ENCODE measurements at places on chromosomes 3 and 15.
A peak's percentile ranks its signal among the peaks of the same experiment; 100 is the strongest.

- no peak for DNase-seq
These were observed 356.0 kb downstream of the ZPLD1 start for GRCh38 chr3:102790747-102791325.

- DNase-seq: no peak
These were observed 22.6 kb downstream of the PLA2G4D start for GRCh38 chr15:42071717-42072116.

DNA sequence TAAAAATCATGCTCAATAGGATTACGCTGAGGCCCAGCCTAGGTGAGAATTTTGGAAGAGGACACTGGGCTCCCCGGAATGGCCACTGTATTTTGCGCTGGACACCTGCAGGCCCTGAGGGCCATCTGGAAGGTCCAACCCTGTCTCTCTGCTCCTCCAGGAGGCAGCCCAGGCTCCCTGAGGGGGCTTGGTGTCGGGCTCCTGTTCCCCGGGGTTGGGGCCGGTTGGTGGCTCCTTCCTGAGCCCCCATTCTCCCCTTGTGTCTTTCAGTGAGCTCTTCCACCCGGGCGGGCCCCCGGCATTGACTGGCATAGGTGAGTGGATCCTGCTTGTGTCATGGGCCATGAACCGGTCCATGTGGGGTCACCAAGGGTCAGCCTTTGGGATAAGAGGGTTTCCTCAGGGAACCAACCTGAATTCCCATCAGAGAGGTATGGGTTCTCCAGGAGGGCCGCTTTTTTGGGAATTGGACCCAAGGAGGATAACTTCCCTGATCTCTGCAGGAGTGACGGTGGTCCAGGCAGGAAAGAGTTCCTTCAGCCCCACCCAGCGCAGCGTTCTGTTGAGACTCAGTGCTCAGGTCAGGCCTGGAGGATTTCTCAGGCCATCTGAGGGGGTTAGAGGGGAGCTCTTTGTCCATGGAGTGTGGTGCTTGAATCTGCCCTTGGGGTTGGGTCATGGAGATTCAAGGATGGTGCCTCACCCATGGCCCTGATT lies 187.8 kb downstream of the UBE3A start:
- DNase-seq: no peak

- peak; percentile 22 for DNase-seq
These were observed 62.5 kb upstream of the GBE1 start for GRCh38 chr3:81823882-81824395.

DNA sequence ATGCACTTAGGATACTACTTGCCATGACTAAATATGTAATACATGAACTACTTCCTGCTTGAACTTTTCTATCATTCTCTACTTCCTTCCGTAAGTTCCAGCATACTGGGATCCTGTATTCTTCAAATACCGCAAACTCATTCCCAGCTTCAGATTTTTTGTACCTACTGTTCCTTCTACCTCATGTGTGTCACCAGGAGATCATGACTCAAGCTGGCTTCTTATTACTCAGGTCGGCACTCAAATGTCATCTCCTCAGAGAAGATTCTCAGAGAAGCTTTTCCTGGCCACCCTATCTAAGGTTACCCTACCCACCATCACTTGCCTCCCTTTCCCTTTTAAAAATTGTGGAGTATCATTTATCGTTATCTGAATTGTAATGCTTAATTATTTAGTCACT lies 66.7 kb downstream of the RFX7 start:
- no peak for DNase-seq

DNA sequence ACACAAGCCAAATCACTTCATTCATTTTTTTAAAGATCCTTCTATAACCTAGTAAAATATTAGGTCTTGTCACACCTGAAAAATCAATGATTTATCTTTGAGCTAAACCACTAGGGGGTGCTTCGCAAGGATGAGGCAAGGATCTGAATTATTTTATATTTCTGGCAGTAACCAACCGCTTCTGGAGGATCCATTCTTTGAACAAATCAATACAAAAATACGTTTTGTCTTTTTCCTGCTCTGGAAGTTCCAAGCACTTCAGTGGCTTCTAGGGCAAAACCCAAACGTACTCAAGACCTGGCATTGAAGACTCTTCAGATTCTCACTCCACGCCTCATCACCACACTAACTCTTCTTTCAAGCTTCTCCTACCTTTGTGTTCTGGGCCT lies 486 bp downstream of the LSG1 start:
- no peak for DNase-seq

DNA sequence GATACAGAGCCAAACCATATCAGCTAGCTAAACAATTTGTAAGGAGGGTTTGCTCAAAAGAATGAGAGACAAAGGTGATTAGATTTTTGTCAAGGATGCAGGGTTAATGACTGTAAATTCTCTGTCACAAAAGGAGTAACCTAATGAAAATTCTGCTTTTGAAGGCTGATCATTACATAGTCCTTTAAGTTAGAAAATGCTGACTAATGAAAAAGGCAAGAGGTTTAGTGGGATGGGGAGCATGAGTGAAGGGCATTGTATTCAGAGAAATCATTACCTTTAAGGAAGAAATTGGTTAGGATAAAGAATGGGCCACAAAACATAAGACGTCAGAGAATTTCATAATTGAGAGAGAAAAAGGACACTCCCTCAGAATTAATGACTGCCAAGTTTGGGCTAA lies 97.7 kb downstream of the TP63 start:
- no peak for DNase-seq

DNA sequence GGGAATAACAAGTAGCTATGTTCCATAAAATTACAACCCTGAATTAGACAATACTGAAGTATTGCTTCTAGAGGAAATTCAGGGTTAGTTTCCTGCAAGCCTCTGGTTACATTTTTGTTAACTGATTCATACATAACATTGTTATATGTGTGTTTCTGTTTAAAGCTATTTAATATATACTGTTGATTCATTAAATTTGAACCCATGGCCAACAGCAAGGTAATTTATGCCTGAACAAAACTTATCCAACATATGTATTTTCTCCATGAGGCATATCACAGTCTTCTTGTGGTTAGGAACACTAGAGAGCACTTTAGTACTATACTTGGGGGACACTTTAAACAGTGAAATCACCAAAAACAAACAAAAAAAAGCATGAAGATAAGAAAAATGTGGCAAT lies 47.7 kb upstream of the PTX3 start:
- no peak for DNase-seq

GRCh38 chr3:117846238-117846637 lies 1136.7 kb downstream of the TUSC7 start:
- no peak for DNase-seq

DNA sequence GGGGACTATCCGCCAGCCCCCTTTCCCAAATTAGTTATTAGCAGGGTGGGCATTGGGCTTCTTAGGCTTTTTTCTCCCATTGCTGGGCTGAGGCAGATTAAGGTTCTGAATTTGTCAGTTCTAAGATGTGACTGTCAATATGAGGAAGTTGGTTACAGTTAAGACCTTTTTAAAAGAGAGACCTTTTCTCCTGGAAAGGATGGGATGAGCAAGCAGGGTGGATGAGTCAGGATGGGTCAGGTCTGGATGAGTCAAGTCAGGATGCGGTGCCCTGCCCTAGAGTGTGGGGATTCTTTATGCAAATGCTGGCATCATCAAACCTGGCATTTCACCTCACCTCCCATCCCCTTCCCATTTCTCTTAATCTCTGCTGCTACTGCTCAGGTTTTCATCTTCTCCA lies 1.9 kb downstream of the AEN start:
- no peak for DNase-seq

DNA sequence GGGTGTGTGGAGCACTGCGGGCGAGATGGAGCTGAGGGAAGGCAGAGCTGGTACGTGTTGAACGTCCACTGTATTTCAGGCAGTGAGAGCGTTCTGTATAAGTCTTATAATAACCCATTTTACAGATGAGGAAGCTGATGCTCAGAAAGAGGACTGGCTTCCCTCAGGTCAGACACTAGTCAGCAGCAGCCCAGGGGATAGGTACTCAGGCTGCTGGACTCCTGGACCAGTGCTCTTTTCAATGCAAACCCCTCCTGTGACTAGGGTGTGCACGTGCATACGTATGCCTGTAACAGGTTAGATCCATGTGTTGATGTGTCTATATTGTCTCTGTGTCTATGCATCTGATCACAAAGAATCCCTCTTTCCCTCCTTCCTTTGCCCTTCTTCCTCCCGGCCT lies 8.3 kb upstream of the IL16 start:
- no peak for DNase-seq

All from NT2/D1 (cell line).